ENCODE measurements at places on chromosomes 5 and 9.

- H3K36me3 ChIP-seq, result no peaks in the 10 kb centered on the region
- H3K4me3 ChIP-seq, result no peak overlapping the region
- H3K27me3 ChIP-seq, result no peaks in the 10 kb centered on the region
- H3K27ac ChIP-seq, result no peak overlapping the region
- no peak for DNase-seq
Measured at GRCh38 chr5:124210111-124210910, 536.1 kb downstream of the ZNF608 start.

- no peak overlapping the region for H3K4me3 ChIP-seq
- no peak for DNase-seq
- no peak overlapping the region for H3K27ac ChIP-seq
- H3K27me3 ChIP-seq, result no peaks in the 10 kb centered on the region
- H3K4me1 ChIP-seq, result no peaks in the 10 kb centered on the region
Measured at GRCh38 chr9:38284588-38285051, 107.9 kb upstream of the ALDH1B1 start.

DNA sequence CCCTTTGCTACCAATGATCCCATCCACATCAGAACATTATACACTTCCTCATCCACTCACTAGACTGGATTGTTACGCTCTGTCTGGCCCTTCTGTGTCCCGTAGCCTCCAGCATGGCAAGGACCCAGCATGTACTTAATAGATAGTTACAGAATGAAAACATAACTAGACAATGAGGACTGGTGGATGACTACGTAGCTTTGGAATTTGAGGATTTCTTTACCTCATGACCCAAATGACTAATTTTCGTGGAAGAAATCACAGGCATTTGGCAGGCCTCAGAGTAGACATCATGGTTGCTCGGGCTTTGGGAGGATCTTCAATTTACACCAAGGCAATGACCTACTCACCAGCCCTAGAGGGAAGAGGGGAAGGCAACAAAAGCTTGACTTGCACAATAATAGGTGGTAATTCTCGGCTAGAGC lies 299.8 kb downstream of the TLE1 start:
- no peak for DNase-seq
- H3K27ac ChIP-seq, result peak overlapping the region; percentile 48
- 0 out of 2 replicates have a peak, but pooled peaks cover 5% of the 10 kb centered on the region for H3K4me1 ChIP-seq
- H3K4me3 ChIP-seq, result no peak overlapping the region

GRCh38 chr5:43363445-43364152 lies 48.6 kb downstream of the CCL28 start:
- H3K4me1 ChIP-seq, result peaks cover 6% of the 10 kb centered on the region
- DNase-seq, result no peak
- no peaks in the 10 kb centered on the region for H3K36me3 ChIP-seq
- H3K27me3 ChIP-seq, result no peaks in the 10 kb centered on the region
- no peak overlapping the region for H3K27ac ChIP-seq
- no peak overlapping the region for H3K4me3 ChIP-seq

GRCh38 chr5:137858954-137859353 lies 8.7 kb upstream of the MYOT start:
- H3K4me1 ChIP-seq, result 0 out of 2 replicates have a peak, but pooled peaks cover 4% of the 10 kb centered on the region
- DNase-seq, result no peak
- no peak overlapping the region for H3K27ac ChIP-seq
- H3K36me3 ChIP-seq, result no peaks in the 10 kb centered on the region

GRCh38 chr5:34721327-34721726 lies 65.2 kb downstream of the RAI14 start:
- no peak overlapping the region for H3K4me3 ChIP-seq
- H3K27ac ChIP-seq, result no peak overlapping the region
- no peak for DNase-seq
- H3K27me3 ChIP-seq, result no peaks in the 10 kb centered on the region
- no peaks in the 10 kb centered on the region for H3K36me3 ChIP-seq

GRCh38 chr9:40926404-40927259 lies 201.8 kb downstream of the FOXD4L6 start:
- DNase-seq, result no peak
- no peak overlapping the region for H3K27ac ChIP-seq
- no peaks in the 10 kb centered on the region for H3K4me1 ChIP-seq
- H3K27me3 ChIP-seq, result no peaks in the 10 kb centered on the region

DNA sequence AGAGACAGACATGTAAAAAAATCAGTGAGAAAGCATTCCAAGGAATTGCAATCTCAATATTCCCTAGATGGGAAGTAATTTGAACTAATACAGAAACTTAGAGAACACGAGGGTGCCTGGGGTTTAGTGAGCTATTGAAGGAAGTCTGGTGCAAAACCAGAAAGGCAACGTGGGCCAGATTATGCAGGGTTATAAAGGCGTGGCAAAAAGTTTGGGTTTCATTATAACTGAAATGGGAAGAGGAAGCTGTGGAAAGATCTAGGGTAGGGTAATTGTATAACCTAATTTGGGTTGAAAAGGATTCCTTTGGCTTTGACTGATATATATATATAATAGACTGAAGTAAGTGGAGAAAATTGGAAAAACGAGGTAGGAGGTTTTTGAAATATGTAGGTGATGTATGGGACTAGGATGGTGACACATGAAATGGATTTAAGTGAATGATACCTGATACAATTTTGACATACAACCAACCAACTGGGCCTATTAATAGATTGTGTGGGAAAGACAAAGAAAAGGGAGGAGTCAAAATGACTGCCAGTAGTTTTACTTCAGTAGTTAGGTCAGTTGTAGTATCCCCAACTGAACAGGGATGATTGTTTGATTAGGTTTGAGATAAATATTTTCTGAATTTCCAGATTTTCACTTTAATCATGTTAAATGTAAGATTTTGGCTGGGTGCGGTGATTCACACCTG lies 65.3 kb downstream of the FAM174A start:
- no peaks in the 10 kb centered on the region for H3K27me3 ChIP-seq
- H3K4me1 ChIP-seq, result no peaks in the 10 kb centered on the region
- H3K27ac ChIP-seq, result no peak overlapping the region

- H3K4me1 ChIP-seq, result peaks cover 31% of the 10 kb centered on the region
- no peak overlapping the region for H3K27ac ChIP-seq
- H3K27me3 ChIP-seq, result no peaks in the 10 kb centered on the region
- no peak overlapping the region for H3K4me3 ChIP-seq
- no peaks in the 10 kb centered on the region for H3K36me3 ChIP-seq
- DNase-seq, result no peak
Measured at GRCh38 chr5:142869886-142870285, 99.7 kb downstream of the ARHGAP26 start.

GRCh38 chr9:70480405-70480980 lies 66.0 kb upstream of the KLF9 start:
- no peaks in the 10 kb centered on the region for H3K4me1 ChIP-seq
- H3K27ac ChIP-seq, result no peak overlapping the region
- H3K27me3 ChIP-seq, result no peaks in the 10 kb centered on the region
- H3K36me3 ChIP-seq, result no peaks in the 10 kb centered on the region

DNA sequence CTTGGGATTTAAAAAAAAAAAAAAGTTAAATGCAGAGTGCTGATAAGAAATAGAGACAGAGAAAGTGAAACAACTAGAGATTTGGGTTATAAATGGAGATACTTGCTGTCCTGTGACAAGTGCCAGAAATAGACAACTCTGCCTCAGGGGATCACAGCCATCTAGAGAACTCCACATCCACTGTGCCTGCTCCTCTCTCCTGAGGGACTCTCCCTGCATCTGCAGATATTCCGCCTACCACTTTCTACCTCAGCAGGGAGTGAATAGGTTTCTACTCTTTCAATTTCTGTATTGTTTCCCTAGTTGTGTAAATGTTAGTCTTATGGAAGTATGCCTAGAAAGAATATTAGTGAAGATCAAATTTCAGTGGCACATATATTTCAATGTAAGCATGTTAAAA lies 307.2 kb downstream of the HTR1A start:
- H3K36me3 ChIP-seq, result no peaks in the 10 kb centered on the region
- H3K27me3 ChIP-seq, result no peaks in the 10 kb centered on the region
- DNase-seq, result no peak
- no peaks in the 10 kb centered on the region for H3K4me1 ChIP-seq
- no peak overlapping the region for H3K4me3 ChIP-seq

DNA sequence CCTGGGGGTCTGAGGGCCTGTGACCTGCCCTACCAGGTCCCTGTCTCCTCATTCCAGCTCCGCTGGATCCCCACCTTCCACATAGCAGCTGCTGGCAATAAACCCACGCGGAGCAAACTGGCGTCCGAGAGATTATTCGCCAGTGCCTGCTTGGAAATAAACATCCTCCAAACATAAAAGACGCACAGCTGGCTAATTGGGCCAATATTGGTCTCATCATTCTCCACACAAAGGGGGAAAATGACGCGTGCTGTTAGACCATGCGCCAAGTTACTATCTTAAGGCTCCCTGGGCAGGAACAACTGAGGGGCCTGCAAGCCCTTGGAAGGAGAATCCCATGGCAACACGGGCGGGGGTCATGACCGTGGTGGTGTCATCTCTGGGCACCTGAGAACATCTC lies 73.3 kb upstream of the SARDH start:
- no peaks in the 10 kb centered on the region for H3K27me3 ChIP-seq
- H3K36me3 ChIP-seq, result 0 out of 2 replicates have a peak, but pooled peaks cover 2% of the 10 kb centered on the region
- DNase-seq, result no peak

DNA sequence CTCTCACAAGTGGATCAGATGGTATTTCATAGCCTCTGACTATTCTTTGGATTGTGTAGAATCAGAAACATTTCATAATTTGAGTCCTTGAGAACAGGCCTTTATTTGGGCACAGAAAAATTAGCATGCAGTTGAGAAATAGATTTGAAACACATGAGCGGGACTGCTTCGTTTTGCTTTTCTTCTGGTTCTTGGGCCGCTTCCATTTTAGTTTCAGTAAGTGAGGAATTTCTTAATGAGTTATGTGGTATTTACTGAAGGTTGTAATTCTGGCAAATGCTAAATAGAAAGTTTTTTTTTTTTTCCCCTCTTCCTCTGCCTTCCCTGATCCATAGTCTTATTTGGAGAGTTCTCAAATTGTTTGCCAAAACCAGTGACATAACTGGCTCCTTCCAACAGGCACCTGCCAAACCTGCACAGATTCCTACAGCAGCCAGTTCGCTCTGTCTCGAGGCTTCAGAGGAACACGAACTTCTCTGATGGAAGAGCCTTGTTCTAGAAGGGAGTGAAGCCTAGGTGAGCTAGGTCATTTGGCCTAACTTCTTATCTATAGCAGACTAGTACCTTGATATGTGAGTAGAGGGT lies 71.2 kb upstream of the SLC28A3 start:
- H3K36me3 ChIP-seq, result no peaks in the 10 kb centered on the region
- no peaks in the 10 kb centered on the region for H3K4me1 ChIP-seq
- H3K4me3 ChIP-seq, result no peak overlapping the region
